CD4-positive, CD25-positive, alpha-beta regulatory T cell (primary cell): ENCODE measurements at places on chromosomes 5 and 9. TPM values are rescaled to one million over a fixed set of nuclear protein-coding genes. Genes with fewer than 3 reads are reported as not detected.

The RPL12 gene
- 1,070 TPM for total RNA-seq

The EQTN gene
- total RNA-seq, result not detected

The MARCOL gene
- total RNA-seq, result not detected

The HSDL2 gene
- total RNA-seq, result 15.3 TPM

DNA sequence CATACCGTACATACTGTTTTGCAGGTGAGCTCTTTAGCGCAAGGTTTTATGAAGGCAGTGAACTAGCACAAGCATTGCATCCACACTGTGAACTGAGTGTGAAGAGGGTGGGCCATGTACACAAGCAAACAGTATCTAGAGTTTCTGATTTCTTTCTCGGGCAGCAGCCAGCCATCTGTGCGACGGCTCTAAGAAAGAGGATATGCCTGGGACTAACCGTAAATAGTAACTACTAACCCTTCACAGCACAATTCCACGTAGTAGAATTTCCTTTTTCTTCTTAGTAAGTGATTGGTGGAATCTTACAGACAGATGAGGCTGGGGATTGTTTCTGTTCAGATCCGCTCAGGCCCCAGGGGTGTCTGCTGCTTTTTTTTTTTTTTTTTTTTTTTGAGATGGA, 89.0 kb downstream of the DRD1 start:
- no peak overlapping the region for H3K27ac ChIP-seq
- H3K4me1 ChIP-seq, result no peaks in the 10 kb centered on the region
- H3K4me3 ChIP-seq, result no peak overlapping the region
- no peaks in the 10 kb centered on the region for H3K36me3 ChIP-seq
- no peak for DNase-seq
